ENCODE measurements at places on chromosomes 2 and 18.

- DNase-seq, result no peak
Observed at GRCh38 chr2:232052591-232052990, 91.1 kb downstream of the DIS3L2 start.

DNA sequence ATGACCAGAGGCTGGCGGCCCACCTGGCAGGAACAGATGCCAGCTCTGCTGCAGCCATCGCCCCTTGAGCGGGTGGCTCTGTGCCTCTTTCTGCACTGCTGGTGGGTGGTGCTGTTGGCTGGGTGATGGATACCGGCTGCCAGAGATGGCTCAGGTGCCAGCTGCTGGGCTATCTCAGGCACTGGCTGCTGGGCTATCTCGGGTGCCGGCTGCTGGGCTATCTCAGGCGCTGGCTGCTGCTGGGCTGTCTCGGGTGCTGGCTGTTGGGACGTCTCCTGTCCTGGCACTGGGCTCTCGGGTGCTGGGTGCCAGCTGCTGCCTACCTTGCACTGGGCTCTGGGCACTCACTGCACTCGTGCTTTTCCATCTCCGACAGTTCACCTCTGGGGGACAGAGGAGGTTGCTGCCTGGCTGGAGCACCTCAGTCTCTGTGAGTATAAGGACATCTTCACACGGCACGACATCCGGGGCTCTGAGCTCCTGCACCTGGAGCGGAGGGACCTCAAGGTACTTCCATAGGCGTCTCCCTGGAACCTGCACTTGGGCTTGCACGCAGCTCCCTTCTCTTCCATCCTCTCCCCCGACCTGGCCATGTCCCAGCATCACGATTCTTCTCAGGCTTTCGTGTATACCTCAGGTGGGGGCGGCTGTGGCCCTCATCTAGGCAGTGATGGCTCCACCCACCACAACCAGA lies 98.4 kb downstream of the USP40 start:
- no peak for DNase-seq

DNA sequence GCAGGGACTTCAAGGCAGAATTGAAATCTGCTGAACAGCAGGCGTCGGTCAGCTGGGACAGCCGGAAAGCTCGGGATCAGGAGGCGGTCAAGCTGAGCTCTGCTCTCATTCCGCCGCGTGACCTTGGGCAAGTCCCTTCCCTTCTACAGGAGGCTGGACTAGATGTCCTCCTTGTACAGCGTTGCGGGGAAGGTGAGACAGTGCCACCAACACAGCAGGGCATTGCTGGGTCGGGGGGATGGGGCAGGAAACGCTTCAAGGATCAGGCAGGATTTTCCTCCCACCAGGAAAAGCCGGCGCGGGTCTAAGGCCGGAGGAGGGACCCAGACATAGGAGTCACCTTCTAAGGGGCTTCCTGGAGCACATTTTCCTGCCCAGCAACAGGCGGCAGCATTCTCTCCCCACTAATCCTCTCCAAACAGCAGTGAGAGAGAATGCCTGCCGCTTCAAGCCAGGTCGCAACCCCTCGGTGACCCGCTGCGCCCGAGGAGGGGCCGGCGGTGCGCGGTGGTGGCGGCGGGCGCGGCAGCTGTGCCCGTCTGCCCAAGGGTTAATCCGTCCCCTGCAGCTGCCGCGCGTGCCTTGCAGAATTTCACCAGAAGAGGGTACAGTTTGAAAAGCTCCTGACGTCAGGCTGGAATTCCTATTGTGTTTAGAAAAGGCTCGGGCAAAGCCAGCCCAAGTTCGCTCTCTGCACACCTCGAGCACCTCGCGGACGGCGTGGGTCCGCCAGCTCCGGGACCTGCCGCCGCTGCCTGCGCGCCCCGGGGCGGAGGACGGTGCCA lies at the start of gene KCNF1:
KCNF1 (plus strand) TSS at position 644 of the 785 bp plus-strand sequence. CDS start 493 bp downstream, outside the sequence.
- no peak for DNase-seq

DNA sequence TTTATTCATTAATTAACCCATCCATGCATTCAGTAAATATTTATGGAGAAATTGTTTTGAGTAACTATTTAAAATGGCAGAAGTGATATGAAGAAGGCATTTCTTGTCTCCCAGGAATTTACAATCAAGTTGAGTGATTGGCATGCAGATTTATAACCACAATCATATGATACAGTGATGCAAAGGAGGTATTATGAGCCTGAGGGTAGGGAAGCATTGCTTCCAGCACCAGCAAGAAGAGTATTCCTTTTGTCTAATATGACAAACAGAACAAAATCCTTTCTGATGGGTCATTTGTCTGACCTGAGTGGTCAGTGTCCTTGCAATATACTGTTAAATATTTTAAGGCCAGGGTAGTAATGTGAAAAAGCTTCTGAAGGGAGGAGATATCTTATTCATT lies 244.2 kb upstream of the RGPD4 start:
- DNase-seq, result no peak

GRCh38 chr2:172434821-172435605 lies 7.6 kb downstream of the ITGA6 start:
- peak; percentile 12 for DNase-seq

DNA sequence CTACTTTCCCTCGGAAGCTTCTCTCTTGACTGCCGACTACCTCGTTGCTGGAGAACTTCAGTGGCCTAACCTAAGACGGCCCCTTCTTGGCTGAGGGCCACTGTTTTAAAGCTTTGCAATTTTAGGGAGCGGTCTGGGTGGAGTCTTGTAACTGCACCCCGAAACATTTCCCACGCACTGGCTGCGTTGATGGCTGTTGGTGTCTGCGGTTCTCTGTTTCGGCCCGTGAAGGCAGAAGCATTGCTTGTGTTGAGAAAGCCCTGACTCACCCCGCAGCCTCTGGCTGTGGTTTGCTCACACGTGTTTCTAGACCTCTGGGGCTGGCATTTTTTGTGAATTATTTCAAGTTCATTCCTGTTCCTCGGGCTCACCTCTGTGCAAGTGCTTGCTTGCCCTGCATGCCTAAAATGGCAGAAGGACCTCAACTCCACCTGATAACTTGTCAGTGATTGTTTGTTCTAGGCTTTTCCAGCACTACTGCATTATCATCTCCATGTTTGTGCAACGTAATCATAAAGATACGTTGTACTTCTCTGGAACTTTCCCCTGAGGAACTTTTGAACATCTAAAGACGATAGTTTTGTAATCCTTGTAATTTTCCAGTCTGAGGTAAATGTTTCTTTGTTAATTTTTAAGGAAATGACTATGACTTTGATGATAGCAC lies 94.2 kb upstream of the DLX2 start:
- no peak for DNase-seq

DNA sequence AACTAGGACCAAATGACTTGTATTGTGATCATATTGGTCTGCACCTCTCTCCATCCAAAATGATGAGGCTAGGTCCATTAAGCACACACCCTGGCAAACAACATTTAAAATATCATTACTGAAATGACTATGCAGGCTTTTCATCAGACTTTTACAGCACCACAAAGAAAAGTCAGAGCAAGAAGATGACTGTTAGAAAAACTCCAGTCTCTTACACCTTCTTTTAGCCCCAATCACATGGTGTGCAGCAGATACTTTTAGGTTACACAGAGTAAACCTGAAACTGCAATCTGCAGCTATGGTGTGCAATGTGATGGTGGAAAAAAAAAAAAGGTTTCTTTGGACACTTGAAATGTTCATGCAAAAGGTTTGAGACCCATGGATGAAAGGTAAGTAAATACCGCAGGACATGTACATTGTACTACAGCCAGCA lies 5.4 kb upstream of the POLI start:
- DNase-seq, result no peak

GRCh38 chr18:4251873-4252272 lies 203.2 kb downstream of the DLGAP1 start:
- DNase-seq, result no peak

DNA sequence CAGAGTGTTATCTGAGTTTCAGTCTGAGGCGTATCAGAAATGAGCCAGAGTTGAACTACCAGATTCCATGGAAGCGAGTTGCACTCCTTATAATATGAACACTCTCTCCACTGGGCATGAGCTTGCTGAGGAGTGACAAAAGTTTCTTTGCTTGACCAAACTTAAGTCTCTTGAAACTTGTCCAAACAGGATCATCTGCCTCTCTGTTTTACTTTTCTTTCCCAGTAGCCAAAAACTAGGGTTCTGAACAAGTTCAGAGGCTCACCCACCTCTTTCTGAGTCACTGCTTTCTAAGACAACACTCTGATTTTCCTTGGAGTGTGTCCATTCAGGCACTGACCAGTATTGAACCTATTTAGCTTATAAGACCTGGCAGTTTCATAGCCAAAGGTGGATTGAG lies 233.2 kb upstream of the TCF4 start:
- DNase-seq, result no peak

DNA sequence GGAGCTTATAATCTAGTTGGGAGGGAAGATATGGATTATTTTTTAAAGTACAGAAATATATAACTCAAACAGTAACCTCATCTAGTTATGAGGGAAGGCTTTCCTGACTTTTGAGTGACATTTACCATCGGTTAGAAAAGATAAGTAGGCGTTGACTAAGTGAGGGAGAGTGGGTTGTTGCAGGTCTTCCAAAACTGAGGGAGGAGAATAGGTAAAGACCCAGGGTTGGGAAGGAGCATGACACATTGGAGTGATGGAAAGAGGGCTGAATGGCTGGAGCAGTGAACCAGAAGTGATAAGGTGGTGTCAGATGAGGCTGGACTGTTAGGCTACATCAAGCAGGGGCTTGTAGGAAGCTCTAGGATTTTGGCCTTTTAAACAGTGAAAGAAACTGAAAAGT lies 10.6 kb upstream of the NUP35 start:
- DNase-seq, result no peak

DNA sequence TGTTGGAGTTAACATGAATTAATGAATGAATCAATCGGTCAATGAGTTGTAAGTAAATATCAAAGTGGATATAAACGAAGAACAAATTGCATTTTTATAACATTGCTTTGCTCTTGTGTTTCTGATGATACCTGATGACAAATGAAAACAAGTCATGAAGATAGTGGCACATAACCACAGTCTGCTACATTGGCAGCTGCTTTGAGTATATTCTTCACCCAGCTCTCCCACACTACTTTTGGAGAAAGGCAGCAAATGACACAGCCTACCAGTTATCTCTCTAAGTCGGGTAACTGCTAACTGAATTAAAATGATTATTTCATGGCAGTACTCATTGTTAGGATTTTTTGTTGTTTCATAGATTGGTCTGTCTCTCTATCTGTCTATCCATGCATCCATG lies 76.8 kb downstream of the COL5A2 start:
- DNase-seq, result no peak

DNA sequence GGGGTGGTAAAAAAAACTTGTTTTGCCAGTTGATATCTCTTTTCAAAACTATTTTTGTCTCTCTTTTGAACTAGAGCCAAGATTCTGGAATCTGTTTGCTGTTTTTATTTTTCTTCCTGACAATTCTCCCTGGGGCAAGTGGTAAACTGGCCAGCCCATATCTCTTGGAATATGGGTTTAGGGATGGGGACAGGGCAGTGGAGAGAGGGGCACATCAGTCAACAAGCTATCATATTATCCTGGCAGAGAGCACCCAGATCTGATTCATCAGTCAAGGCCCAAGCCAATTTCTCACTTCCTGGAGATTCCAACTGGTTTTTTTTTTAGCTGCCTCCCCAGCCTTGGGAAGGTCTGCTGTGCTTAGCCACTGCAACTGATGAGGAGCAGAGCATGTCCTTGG lies 52.3 kb downstream of the ARHGAP28 start:
- no peak for DNase-seq

- peak; percentile 18 for DNase-seq
Observed at GRCh38 chr2:241218131-241219029, 29.9 kb downstream of the ANO7 start.

DNA sequence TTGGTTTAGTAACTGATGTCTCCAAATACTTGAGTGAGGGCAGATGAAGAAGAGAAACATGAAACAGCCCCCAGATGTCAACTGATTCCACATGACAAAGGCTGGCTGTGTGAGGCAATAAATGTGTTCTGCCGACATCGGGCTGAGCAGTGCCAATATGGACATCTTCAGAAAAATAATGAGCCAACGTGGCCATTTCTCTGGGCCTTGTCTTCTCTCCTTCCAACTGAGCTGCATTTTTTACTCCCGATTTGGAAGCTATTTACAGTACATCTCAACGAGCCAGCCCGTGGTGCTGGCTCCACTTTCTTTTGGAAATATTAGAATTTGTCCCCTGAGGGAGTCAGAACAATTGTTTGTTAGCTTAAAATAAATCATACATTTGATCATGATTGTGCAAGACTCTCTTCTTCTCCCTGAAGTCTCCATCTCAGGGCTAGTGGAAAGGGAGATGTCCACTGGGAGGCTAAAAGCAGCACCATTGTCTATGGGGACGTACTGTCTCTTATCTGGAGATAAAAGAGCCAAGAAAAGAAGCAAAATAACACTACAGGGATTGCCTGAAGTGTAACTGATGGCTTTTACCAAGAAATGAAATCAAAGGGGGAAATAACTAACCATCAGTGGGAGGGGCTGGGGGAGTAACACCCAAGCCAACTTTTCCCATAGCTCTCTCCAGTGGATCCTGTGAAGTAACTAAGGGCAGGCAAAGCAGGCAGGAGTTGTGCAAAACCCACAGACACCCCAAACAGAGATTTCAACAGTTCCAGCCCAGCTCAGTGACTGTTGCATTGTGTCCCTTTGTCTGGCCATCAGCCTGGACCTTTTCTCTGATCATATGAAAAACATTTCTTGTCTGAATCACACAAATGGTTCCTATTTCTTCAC lies 114.8 kb downstream of the RDH14 start:
- no peak for DNase-seq

DNA sequence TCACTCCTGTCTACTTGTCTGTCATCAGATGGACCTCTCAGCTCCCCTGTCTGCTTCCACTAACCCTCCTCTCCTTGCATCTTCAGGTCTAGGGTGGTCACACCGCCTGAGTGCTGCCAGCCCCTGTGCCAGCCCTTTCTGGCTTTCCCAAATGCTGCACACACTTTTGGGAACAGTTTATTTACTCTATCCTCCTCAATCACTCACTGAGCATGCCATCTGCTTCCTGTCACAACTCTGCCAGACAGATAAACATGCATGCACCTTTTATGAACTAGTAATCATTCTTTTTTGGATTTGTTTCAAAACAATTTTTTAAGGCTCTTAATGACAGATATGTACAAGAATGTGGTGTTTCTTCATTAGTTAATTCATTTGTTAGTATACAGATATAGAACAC lies 56.3 kb upstream of the CCDC195 start:
- DNase-seq, result no peak

GRCh38 chr2:127155028-127155581 lies 48.2 kb upstream of the BIN1 start:
- DNase-seq, result no peak

GRCh38 chr18:1075322-1075721 lies 170.7 kb downstream of the ADCYAP1 start:
- no peak for DNase-seq

DNA sequence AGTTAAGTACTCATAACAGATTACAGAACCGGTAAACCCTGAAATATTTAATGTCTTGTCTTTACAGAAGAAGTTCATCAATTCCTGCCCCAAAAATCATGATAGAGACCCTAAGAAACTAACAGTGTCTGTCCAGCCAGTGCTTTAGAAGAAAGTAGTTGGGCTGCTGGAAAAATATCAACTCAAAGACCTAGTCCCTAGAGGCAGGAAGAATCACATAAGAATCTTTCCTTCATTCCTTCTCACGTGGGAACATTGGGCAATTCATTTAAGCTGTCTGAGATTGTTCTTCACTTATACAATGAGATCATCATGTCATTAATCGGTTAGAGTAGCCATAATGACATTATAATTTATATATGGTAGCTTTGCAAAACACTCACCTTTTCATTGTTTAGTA lies 156.4 kb downstream of the CCBE1 start:
- no peak for DNase-seq
